ENCODE measurements at places on chromosomes 4 and X. TPM values are rescaled to one million over a fixed set of nuclear protein-coding genes. Genes with fewer than 3 reads are reported as not detected.

GPR78 gene
- not detected for total RNA-seq

STX18 gene
- 13.7 TPM for total RNA-seq

VCX gene
- total RNA-seq: not detected

PROM1 gene
- not detected for total RNA-seq

KDM6A gene
- 16.2 TPM for total RNA-seq

TRPC3 gene
- total RNA-seq: not detected

BEX2 gene
- total RNA-seq: not detected

HEPH gene
- total RNA-seq: 33.2 TPM

GRIA3 gene
- 0.18 TPM for total RNA-seq

GPRASP2 gene
- total RNA-seq: 6.1 TPM

RPL10 gene
- total RNA-seq: 9,302 TPM

PPEF1 gene
- not detected for total RNA-seq

ABLIM2 gene
- total RNA-seq: 0.32 TPM

ZNF630 gene
- total RNA-seq: 0.97 TPM

NDST4 gene
- not detected for total RNA-seq

CLGN gene
- total RNA-seq: not detected

ZNF330 gene
- 15.2 TPM for total RNA-seq

ADH1C gene
- total RNA-seq: 0.54 TPM

AKAP4 gene
- not detected for total RNA-seq

CPLX1 gene
- total RNA-seq: not detected

PASD1 gene
- total RNA-seq: not detected

NUDT11 gene
- total RNA-seq: 8.3 TPM

TLL1 gene
- total RNA-seq: 0.16 TPM

ZNF141 gene
- total RNA-seq: 4.5 TPM

ALB gene
- total RNA-seq: not detected

KLF8 gene
- 1.4 TPM for total RNA-seq

PAK3 gene
- total RNA-seq: 0.32 TPM

AP1S2 gene
- total RNA-seq: 35.5 TPM

BTK gene
- total RNA-seq: not detected

EDA gene
- 3.4 TPM for total RNA-seq

ESX1 gene
- total RNA-seq: not detected

F11 gene
- not detected for total RNA-seq

TCEAL5 gene
- total RNA-seq: not detected

GABRA4 gene
- not detected for total RNA-seq

LRCH2 gene
- total RNA-seq: 0.72 TPM

UPF3B gene
- total RNA-seq: 1.3 TPM

MAGEB10 gene
- total RNA-seq: not detected

CT45A10 gene
- not detected for total RNA-seq

CLNK gene
- not detected for total RNA-seq

CXCR3 gene
- not detected for total RNA-seq

MAGED4 gene
- total RNA-seq: 19.8 TPM

STOX2 gene
- total RNA-seq: 0.18 TPM

Data from cardiac atrium fibroblast (primary cell).